Non-pigmented ciliary epithelial cell (primary cell): ENCODE measurements at places on chromosomes 1 and 21.

DNA sequence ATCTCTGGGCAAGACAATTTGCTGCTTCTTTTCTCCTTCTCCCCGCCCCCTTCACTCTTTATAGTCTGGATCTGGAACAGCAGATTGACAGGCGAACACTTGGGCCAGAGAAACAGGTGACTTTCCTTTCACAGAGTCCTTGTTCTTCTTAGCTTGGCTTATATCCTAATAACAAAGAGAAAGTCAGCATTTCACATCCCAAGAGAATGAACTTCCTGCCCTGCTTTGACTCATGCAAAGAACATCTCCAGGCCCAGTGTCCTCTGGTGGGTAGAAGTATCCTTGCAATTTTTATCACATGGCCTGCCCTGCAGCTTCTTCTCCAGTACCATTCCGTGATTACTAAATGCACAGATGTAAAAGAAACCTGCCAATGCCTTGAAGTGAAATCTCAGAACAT is 764.4 kb downstream of the ADGRL2 start:
- DNase-seq, result peak; percentile 64

GRCh38 chr1:90990779-90991178 is 31.1 kb downstream of the ZNF644 start:
- DNase-seq, result no peak

DNA sequence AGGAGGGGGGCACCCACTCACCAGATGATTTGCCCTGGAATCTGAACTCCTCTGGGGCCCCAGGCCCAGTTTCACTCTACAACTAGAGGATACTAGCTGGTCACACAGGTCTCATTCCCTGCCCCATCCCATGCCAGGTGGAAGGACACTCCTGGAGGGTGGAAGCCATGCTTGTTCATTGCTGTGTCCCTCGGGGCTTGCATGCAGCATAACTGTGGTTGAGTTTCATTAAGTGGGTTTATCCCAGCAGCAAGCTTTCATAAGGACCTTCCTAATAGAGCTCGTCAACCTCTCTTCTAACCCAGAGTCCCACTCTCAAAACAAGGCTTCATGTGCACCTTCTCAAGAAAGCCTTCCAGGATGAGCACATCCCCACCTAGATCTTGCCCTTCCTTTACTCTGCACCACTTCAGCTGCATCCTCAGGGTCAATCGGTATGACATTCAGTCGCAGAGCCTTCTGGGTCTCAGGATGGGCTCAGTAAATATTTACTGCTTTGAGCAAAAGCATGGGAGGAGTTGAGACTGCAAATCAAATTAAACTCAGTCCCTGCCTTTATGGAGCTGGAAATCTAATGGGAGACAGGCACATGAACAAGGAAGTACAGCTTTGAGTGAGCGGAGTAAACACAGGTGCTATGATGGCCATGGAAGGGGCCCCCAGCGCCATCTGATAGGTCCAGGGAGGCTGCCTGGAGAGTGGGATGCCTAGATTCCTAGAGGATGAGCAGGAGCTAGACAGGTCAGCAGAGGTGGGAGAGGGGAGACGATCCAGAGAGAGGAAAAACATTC is 32.3 kb downstream of the LAMB3 start:
- DNase-seq, result no peak

GRCh38 chr1:34389974-34390373 is 213.3 kb downstream of the C1orf94 start:
- DNase-seq, result no peak

GRCh38 chr1:58699011-58699762 is 675 bp downstream of the MYSM1 start:
- no peak for DNase-seq

- DNase-seq, result no peak
Observed at GRCh38 chr1:247430434-247430833, 14.5 kb downstream of the NLRP3 start.

GRCh38 chr1:55478742-55479141 is 263.6 kb upstream of the USP24 start:
- DNase-seq, result no peak

GRCh38 chr1:204308023-204308628 is 51.6 kb downstream of the PLEKHA6 start:
- DNase-seq, result no peak

DNA sequence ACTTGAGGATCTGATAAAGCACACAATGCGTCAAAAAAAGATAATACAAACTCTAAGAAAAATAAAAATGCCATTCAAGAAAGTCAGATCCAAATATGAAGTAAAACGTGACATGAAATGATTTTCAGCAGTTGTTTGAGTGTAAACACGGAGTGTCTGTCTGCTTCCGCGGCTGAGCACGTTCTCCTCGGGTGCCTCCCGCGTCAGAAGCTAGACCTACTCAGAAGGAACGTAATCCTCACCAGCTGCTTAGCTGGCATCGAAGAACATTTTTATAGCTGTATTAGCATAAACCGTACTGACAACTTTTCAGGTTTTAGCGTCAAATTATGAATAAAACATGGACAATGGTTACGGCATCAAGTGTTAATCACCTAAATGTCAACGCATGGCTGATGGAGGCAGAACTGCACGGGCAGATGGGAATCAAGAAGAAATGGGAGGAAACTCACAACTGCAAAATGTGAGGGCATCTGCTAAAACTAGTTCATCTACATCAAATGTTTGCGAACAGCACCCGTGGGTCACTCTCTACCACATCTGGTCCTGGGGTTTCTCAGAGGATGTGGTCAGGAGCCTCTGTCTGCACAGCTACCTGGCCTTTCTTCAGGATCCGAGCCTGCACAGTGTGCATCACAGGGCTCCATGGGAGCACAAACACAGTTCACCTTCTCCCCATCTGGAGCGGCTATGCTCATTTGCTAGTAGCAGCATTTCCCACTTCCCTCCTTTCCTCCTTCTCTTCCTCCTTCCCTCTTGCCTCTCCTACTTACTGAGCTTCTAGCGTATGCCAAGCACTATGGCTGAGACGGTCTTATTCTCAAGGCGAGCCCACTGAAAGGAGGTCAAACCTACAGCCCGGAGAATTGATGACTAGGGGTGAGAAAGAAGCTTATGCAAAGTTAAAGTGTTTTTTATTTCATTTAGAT is 40.0 kb downstream of the RCAN1 start:
- DNase-seq, result no peak

GRCh38 chr1:226410958-226411357 is 3.1 kb upstream of the PARP1 start:
- no peak for DNase-seq

GRCh38 chr21:27840262-27840661 is 873.4 kb upstream of the ADAMTS5 start:
- DNase-seq, result no peak

DNA sequence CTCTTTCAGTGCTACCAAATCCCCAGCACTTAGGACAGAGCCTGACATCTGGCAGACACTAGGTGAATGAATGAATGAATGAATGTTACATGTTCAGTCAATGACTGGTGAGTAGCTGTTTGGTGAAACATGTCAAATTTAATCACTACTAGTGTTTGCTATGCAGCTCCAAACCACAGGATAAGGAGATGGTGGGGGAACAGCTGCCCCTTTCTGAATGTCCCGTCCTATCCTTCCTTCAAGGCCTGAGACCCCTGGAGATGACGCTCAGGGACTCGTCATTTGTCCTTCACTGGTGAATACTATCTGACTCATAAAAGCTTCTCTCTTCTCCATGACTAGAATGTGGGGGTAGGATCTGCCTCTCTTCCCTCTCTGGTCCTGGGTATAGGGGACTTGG is 175.4 kb downstream of the HIVEP3 start:
- DNase-seq, result no peak

DNA sequence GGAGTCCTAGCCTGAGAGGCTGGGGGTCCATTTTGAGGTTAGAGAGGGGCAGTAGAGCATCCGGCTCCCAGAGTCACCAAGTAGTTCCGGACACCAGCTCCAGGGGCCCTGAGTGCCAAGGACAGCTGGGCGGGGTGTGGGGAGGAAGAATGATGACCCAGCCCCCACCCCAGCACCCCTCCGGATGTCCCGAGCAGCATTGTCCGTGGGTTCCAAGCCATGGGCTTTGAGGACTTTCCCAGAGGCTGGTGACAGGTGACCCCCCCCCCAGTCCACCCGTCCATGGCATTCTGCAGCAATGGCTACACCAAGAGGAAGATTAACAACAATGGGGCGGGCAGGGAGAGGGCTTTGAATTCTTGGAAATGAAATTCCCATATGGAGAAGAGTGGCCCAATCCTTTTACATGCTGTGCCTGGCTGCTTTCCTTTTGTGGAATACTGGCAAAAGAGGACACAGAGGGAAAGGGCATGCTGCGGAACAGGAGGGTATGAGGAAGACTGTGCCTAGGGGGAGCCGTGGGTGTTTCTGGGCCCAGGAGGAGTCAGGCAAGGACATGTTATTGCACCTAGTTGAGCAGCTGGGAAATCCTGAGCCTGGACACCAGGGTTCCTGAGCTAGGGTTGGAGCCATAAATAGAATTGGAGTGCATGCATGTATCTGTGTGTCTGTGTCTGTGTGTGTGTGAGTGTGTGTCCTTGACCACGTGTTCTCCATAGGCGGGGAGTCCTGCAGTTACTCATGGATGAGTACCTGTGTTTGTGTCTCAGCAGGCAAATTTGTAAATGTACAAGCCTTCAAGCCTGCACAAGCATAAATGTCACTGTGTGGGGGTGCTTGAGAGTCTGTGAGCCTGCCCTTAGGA is 956 bp downstream of the ATP1A2 start:
- no peak for DNase-seq

GRCh38 chr1:119971710-119972570 is 75.6 kb upstream of the ADAM30 start:
- DNase-seq, result no peak

DNA sequence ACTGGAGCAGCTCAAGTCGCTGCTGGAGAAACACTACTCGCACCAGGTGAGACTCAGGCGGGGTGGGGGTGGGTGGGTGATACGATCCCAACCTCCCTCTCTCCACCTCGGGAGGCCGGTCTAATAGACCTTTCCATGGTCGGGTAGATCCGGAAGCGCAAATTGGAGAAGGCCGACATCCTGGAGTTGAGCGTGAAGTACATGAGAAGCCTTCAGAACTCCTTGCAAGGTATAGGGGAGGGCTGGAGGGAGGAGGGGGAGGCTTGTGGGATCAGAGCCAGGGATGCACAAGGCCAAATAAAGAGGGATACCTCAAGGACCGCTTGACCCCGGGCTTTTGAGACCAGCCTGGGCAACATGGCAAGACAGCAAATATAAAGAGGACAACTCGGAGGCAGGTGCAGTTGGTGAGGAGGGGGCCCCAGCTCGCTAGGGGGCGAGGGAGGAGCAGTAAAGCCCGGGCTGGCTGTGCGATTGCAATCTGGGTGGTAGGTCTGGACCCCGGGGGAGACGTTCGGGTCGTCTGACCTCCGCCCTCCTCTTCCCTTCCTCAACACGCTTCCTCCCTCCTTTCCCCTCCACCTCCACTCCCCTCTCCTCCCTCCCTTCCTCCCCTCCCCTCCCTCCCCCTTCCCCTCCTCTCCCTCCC is 546 bp downstream of the HES3 start:
- no peak for DNase-seq

DNA sequence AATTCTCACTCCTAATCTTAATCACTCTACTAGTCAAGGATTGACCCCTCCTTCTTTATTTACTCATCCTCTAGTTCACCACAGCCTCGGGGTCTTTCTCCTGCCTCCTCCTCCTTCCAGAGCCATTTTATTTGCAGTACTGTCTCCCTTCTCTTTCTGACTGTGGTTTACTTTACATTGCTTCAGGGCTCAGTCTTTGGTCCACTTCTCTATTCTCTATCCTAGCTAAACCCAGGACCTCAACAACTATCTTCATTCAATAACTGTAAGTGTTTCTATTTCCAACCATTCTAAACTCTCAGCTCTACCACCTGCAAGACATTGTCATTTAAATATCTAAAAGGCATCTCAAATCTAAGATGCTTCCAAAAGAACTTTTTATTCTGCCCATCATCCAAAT is 493.8 kb downstream of the TTLL7 start:
- DNase-seq, result no peak

GRCh38 chr1:21725748-21726392 is 56.7 kb upstream of the RAP1GAP start:
- no peak for DNase-seq

DNA sequence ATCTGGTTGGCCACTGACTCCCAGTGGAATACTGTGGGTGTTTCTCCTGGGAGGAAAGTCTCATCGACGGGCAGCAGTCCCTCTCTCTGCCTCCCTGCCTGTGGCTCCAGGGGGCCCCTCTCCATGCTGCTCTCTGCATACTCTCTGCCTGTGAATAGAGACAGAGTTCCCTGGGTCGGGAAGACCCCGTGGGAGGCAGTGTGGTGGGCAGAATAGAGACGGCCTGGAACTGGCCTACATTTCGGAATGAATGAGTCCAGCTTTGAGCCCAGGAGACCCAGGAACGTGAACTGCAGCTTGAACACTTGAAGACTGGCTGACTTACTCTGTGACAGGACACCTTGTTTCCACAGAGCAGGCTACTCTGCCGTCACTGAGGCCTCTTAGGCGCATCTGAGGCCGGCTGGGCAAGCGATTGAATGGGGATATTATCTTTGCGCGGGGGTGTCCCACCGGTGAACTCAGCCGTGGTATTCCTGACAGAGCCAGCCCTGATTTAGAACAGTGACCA is 64.0 kb downstream of the KIF21B start:
- no peak for DNase-seq

- DNase-seq, result no peak
Observed at GRCh38 chr1:10540277-10541005, 65.7 kb downstream of the PEX14 start.

DNA sequence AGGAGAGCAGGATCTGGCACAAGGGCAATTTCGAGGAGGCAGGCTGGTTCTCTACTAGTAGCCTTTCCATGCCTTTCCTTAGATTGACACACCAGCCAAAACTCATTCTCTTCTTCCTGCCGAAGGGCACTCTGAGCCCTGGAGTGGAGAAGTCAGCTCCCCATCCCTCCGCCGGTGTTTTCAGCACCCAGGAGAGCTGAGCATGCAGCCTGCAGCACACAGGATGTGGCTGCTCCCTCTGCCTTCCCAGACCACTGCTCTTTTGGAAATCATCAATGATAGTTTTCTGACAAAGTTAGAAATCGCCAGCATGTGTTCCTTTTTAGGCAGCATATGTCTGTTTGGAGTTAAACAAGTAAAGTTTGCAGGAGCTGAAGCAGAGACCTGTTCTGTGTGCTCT is 11.7 kb downstream of the RNU5D-1 start:
- no peak for DNase-seq

GRCh38 chr1:203720242-203720641 is 44.7 kb upstream of the LAX1 start:
- DNase-seq, result no peak

GRCh38 chr1:57520743-57521515 is 97.1 kb upstream of the DAB1 start:
- DNase-seq, result no peak

GRCh38 chr1:12596007-12596821 is 21.8 kb downstream of the DHRS3 start:
- DNase-seq, result peak; percentile 96
